Daoy (cell line): ENCODE measurements at places on chromosomes 5 and 9.

DNA sequence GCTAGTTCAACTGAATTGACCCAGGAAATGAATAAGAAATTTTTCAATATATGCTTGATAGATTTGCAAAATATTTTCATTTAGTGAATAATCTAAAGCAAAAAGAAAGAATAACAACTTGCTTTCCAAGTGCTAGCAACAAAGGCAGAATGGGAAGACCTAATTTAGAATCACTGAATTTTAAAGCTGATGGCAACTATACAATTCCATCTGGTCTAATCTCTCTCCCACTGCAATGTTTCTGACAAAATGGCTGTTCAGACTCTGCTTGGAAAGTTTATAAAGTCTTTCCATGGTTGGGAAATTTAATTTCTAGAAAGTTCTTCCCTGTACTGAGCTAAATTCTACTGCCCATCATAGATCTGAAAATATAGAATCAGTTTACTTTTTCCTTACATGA lies 75.7 kb upstream of the ACOT12 start:
- DNase-seq, result no peak

DNA sequence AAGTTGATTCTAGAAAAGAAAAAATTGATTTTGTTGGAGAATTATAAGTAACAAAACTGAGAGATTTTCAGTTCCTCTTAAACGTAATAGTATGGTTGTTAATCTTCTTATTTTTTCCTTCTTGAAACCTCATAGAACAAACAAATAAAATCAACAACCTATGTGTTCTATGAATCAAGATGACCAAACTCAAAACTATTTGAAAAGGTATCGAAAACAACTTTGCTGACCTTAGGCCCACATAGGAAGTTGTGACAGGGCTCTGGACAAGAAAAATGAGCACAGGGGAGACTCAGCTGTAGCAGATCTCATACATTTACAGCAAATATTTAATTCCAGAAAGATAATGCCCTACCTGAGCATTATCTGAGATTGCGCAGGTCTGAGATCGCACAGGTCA lies 169.4 kb upstream of the CCNH start:
- no peak for DNase-seq

DNA sequence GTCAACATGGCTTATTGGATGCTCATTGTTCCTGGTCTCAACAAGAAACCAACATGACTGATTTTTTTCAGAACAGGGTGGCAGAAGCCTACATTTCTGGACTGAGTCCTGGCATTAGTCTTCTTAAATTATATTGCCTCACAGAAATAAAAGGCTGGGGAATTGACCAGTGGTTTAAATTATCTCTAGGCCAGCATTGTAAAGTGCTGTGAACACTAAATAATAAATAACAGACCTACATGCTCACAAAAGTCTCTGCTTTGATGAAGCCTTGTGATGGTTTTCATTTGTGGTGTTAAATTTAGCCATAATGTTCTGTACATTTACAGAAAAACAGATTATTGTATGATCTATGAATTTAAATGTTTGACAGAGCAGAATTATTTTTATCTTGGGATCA lies 44.7 kb upstream of the CD180 start:
- DNase-seq, result no peak

GRCh38 chr5:144236499-144236898 lies 65.8 kb downstream of the KCTD16 start:
- no peak for DNase-seq

DNA sequence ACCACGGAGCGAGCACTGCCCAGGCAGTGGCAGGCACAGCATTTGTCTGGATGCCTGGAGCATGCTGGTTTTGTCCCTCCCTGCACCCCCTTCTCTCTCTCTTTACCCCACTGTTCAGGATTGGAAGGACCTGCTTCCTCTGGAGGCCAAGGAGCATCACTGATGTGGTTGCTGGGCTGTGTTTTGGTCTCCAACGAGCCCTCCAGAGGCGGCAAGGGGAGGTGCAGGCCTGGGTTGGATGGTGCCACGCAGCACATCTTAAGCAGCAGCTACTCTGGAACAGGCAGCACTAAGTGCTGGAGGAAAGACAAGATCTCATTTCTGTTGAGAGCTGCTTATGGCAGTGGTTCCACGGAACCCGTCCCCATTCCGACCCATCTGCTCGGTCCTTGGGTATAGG lies 139.6 kb downstream of the CMYA5 start:
- peak; percentile 19 for DNase-seq

GRCh38 chr9:8924562-8924961 lies 1125.0 kb upstream of the DMAC1 start:
- peak; percentile 65 for DNase-seq

DNA sequence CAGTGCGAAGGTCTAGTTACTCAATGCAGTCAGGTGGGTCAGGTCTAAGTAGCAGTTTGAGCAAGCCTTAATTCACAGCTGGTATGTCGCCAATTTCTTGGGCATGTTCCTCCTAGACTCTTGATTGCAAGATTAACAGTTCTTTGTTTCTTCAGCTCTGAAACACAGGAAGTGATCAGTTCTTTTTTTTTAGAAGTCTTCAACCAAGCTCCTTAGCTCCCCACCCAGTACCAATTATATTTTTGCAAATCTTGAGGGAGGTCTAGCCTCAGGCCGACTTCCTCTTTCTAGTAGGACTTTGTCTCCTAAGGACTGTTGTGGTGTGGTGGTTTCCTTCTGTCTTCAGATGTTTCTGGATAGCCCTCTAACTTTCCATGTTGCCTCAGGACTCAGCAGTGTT lies 2054.2 kb downstream of the MAT2B start:
- no peak for DNase-seq

- DNase-seq, result no peak
These were observed 328.1 kb downstream of the HINT1 start for GRCh38 chr5:130836729-130837649.

DNA sequence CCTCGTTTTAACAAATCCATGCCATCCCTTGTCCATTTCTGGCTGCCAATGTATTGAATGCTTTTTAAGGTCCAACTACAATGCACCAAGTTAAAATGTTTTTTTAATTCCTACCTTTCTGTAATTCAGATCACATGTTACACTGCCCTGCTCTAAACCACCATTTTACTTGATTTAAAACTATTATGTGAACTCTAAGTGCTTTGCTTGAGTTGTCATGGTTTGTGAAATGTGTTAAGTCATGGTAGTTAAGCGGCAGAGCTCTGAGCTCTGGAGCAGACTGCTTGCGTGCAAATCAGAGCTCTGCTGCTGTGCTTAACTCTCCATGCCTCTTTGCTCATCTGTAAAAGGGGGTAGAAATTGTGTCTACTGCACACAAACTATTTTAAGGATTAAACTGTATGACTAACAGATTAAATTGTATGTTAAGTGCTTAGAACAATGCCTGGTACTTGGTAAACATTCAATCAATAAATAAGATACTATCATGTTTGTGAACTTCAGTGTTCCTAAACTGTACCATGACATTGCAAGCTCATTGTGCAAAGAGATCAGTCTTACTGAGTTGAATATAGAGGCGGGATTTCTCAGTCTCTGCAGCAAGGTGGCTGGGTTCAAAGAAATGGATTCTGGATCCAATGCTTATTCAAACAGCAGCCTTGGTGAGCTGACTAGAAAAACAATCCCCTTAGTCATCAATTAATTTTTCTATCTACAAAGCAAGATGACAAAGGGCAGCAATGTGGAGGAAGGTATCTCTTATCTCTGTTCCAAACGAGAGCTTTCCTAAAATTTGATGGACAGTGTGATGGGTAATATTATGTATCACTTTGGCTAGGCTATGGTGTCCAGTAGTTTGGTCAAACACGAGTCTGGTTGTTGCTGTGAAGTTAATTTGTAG lies 16.1 kb upstream of the CMBL start:
- no peak for DNase-seq

GRCh38 chr5:74037321-74037720 lies 411.3 kb downstream of the ARHGEF28 start:
- DNase-seq, result no peak

DNA sequence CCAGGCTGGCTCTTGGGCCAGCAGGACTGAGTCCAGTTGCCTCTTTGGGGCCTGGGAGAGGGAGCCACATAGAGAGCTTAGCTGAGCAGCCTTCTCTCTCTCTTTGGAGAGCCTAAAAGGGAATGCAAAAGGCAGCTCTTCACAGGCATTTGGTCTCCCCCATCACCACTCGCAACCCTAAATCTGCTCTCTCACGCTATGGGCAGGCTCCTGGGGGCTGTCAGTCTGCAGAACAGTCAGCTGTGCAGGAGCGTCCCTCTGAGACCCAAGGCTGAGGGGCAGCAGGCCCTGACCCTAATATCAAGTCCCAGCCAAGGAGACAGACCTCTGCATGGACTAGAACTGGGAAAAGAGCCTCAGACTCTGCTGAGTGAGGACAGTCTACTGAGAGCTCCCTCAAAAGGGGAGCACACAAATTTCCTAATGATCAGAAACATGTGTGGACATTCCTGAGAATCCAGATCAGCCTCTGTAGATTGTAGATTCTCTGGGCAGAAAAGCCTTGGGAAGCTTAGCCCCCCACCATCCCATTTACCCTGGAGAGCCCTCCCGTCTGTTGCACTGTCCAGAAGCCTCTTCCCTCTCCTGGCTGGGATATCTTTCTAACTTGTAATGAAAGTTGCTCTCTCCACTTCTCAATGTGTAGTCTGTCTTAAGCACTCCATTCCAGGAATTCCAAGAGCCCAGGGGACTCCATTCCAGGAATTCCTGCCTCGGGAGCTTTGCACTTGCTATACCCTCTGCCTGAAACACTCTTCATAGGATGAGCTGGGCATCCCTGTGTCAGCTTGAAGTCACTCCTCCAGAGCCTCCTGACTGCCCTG lies 79.4 kb downstream of the FAM114A2 start:
- no peak for DNase-seq

DNA sequence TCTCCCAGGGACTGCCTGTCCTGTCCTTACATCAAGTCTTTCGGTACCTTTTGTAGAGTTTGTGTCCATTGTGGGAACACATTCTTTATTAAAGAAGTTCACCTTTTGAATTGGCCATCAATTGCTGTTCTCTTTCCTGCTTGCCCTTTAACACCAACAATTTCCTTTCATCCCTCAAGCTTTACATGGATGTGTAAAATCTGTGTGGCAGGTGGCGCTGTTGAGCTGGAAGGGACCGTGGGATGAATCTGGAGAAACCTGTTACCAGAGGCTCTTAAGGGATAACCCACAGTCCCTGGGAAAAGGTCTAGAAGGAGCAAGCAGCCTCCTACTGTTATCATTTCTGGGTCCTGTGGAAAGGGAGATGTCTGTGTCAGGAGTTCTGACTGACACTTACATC lies 7.9 kb upstream of the ZFP62 start:
- DNase-seq, result peak; percentile 79

GRCh38 chr5:135600971-135601381 lies 22.2 kb upstream of the CXCL14 start:
- DNase-seq, result no peak

DNA sequence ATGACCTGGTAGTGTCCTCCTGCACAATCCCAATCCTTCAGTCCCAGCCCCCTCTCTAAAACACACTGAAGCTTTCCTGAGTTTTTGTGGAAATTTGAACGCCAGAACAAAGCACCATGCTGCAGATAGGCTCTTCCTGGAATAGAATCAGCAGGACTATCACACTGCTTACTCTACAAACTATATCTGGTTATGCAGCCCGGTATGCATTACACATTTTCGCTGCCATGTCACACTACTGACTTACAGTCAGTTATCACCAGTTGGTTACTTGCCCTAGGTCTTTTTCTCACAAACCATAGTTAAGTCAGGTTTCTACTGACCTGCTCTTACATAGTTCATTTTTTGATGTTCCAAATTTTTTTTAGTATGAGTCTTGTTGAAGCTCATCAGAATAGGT lies 24.9 kb downstream of the PLCXD3 start:
- DNase-seq, result no peak

DNA sequence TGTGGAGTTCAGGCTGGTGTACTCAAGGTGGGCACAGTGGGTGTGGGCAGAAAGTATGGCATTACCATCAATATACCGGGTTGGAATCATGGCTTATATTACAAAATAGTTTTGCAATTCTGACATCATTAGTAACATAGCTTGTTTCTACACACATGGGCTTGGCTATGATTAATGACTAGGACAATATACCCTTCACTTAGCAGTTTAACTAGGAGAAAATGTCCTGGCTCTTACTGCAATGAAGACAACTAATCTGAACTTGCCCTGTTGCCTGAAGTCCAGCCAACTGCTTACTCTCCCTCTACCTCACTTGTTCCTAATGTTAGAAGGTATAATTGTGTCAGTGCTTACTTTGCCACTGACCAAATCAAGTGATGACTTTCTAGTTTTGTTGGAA lies 612.5 kb downstream of the EFNA5 start:
- no peak for DNase-seq

GRCh38 chr9:111298111-111298510 lies 31.9 kb downstream of the OR2K2 start:
- DNase-seq, result no peak

DNA sequence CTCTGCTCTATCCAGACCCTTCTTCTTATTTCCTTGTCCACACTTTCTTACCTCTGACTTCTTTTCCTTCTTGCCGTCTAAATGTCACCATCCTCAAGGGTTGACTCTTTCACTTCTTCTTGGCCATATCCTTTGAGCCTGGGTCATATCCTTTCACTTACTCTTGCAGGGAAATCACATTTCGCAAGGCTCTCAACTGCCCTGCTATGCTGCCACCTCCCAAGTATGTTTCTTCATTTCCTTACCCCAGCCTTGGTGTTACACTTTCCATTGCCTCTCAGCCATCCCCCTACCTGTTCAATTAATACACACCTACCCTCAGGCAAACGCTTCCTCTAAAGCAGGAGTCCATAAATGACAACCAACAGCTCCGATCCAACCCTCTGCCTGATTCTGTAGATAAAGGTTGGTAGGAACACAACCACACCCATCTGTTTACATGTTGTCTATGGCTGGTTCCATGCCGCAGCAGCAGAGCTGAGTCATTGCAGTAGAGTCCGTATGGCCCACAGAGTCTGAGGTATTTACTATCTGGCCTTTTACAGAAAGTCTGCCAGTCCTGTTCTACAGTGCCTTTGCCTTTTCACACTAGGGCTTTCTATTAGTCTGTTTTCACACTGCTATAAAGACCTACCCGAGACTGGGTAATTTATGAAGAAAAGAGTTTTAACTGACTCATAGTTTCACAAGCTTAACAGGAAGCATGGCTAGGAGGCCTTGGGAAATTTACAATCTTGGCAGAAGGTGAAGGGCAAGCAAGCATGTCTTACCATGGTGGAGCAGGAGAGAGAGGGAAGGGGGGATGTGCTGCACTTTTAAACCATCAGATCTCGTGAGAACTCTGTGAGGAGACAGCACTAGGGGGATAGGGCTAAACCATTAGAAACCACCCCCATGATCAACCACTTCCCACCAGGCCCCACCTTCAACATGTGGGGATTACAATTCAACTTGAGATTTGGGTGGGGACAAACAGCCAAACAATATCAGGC lies 97.9 kb downstream of the SV2C start:
- no peak for DNase-seq

DNA sequence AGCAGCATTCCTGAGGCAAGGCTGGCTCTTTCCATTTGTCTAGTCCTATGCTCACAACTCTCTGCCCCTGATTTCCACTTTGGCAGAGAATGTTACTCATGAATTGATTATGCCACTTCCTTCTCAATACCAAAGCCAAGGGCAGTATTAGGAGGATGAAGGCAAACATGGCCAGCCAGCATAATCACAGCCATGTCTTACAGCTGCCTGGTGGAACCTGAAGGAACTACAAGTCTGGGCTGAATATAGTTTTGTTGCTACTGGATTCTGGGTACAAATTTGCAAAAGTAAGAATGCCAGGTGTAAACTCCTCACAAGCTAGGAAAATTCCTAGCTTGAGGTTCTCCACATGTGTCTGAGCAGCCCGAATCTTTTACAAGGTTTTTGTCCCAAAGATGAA lies 4.2 kb downstream of the SIL1 start:
- DNase-seq, result peak; percentile 5
